ENCODE measurements at places on chromosomes 11 and 22. TPM values are rescaled to one million over a fixed set of nuclear protein-coding genes. Genes with fewer than 3 reads are reported as not detected.

RHBDD3 gene
- 37.9 TPM for total RNA-seq

- no peak overlapping the region for H3K27ac ChIP-seq
- H3K4me3 ChIP-seq, result no peak overlapping the region
- H3K27me3 ChIP-seq, result no peaks in the 10 kb centered on the region
- no peaks in the 10 kb centered on the region for H3K36me3 ChIP-seq
- H3K4me1 ChIP-seq, result no peaks in the 10 kb centered on the region
Measured at GRCh38 chr11:73198677-73199076, 19.4 kb upstream of the P2RY2 start.

GRCh38 chr11:38252620-38253019, 1654.6 kb upstream of the RAG2 start:
- no peaks in the 10 kb centered on the region for H3K4me1 ChIP-seq
- no peaks in the 10 kb centered on the region for H3K27me3 ChIP-seq
- DNase-seq, result no peak
- H3K36me3 ChIP-seq, result no peaks in the 10 kb centered on the region
- H3K4me3 ChIP-seq, result no peak overlapping the region

PRODH gene
- total RNA-seq, result 0.46 TPM

GRCh38 chr11:79570104-79570503, 129.3 kb upstream of the TENM4 start:
- H3K27ac ChIP-seq, result no peak overlapping the region
- H3K27me3 ChIP-seq, result no peaks in the 10 kb centered on the region
- H3K4me1 ChIP-seq, result no peaks in the 10 kb centered on the region
- no peaks in the 10 kb centered on the region for H3K36me3 ChIP-seq

All from CD8-positive, alpha-beta memory T cell (primary cell).